Mesenchymal stem cell (in vitro differentiated cells and primary cell): ENCODE measurements at places on chromosomes 1 and 21.

- peak; percentile 93 for DNase-seq
Observed at GRCh38 chr1:94727846-94728715, 92.1 kb upstream of the SLC44A3 start.

GRCh38 chr1:228455715-228456114 is 31.5 kb upstream of the RNF187 start:
- peak; percentile 25 for DNase-seq

GRCh38 chr1:56978819-56979218 is 13.0 kb upstream of the C8B start:
- DNase-seq, result no peak

DNA sequence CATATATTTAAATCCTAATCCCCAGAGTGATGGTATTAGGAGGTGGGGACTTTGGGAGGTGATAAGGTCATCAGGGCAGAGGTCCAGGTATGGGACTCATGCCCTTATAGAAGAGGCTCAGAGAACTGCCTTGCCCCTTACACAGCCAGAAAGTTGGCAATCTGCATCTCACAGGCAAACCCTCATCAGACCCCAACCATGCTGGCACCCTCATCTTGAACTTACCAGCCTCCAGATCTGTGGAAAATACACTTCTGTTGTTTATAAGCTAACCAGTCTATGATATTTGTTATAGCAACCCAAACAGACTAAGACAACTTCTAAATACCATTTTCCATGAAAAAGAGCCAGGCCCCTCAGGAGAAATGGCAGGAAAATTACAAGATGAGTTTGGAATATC is 69.3 kb upstream of the PRDX6 start:
- DNase-seq, result no peak

DNA sequence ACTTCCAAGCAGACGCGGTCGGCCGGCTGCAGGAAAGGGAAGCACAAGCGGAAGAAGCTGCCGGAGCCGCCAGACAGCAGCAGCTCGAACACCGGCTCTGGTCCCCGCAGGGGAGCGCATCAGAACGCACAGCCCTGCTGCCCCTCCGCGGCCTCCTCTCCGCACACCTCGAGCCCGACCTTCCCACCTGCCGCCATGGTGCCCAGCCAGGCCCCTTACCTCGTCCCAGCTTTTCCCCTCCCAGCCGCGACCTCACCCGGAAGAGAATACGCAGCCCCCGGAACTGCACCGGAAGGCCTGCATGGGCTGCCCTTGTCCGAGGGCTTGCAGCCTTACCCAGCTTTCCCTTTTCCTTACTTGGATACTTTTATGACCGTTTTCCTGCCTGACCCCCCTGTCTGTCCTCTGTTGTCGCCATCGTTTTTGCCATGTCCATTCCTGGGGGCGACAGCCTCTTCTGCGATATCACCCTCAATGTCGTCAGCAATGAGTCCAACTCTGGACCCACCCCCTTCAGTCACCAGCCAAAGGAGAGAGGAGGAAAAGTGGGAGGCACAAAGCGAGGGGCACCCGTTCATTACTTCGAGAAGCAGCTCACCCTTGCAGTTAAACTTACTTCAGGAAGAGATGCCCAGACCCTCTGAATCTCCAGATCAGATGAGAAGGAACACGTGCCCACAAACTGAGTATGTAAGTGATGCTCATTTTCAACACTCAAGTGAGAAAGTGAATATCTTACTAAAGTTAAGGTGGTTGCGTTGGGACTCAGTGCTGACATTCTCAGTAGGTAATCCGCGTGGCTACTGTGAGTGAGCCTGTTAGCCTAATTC is 25.5 kb downstream of the UTS2 start:
- no peak for DNase-seq

DNA sequence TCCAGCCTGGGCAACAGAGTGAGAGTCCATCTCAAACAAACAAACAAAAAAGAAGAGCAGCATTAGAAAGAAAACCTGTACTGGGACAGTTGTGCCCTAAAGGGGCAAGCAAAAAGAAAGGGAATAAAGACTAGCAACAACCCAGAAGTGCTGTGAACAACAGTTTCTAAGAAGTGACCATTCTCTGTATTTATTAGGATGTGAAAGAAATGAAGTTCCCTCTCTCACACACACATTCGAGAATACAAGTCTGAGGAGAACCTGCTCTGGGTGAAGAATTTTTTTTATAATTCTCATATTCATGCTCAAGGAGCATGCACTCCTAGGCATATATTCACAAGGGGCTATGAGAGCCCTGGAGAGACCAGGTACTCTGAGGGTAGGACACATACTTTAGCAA is 59.5 kb upstream of the LRRC8D start:
- no peak for DNase-seq

DNA sequence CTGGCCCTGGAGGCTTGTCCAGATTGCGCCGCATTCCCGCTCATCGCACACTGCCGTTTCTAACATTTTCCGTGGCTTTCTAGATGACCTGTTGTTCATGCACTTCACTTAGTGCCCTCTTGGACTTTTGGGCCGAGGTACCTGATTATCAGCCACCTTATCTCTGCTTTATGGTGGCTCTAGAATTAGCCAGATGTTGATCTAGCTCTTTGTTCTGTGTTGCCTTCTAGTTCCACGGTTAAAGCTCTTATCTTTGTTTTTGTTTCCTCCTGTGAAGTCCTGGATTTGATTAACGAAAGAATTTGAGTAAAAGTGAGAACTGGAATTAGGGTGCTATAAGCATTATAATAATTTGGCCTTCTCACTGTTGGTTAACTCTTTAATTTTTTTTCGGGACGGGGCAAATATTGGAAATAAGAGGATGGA is 945 bp downstream of the RNPEP start:
- DNase-seq, result no peak
